Caudate nucleus (tissue), 63 donors: ENCODE measurements at places on chromosomes 16 and 17.

DNA sequence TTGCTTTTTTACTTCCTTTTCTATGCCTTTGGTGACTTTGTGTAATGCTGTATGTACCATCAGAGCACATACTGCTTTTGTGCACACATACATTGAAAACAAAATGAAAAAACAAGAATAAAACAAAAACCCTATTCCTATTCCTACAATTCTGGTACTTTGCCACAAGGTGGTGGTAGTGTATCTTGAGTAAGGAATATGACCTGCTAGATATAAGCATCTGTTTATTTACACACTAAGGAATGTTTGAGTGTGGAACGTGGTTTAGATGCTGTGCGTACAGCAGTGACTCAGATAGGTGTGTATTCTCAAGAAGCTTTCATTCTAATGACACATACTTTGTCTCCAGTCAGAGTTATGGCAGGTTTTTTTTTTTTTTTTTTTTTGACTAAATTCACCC, 606.2 kb downstream of the WWOX start:
- DNase-seq, result no peak

DNA sequence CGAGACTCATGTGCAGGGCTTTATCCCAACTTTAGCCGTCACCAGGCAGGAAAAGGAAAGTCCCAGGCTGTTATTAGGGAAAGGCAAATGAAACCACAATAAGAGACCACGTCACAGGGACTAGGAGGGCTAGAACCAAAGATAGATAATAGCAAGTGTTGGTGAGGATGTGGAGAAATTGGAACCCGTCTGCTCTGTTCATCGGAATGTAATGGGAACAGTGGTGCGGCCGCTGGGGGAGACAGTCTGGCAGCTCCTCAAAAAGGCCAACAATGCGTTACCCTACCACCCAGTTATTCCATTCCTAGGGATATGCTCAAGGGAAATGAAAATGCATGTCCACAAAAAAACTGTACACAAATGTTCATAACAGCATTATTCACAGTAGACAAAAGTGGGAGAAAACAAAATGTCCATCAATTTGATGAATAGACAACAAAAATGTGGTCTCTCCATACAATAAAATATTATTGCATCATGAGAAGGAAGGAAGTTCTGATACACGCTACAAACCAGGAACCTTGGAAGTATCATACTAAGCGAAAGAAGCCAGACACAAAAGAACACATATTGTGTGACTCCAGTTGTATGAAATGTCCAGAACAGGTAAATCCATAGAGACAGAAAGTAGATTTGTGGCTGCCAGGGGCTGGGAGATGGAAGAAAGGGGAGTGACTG, 19.5 kb upstream of the USP10 start:
- no peak for DNase-seq

GRCh38 chr16:15415511-15415985, 18.8 kb upstream of the BMERB1 start:
- no peak for DNase-seq

DNA sequence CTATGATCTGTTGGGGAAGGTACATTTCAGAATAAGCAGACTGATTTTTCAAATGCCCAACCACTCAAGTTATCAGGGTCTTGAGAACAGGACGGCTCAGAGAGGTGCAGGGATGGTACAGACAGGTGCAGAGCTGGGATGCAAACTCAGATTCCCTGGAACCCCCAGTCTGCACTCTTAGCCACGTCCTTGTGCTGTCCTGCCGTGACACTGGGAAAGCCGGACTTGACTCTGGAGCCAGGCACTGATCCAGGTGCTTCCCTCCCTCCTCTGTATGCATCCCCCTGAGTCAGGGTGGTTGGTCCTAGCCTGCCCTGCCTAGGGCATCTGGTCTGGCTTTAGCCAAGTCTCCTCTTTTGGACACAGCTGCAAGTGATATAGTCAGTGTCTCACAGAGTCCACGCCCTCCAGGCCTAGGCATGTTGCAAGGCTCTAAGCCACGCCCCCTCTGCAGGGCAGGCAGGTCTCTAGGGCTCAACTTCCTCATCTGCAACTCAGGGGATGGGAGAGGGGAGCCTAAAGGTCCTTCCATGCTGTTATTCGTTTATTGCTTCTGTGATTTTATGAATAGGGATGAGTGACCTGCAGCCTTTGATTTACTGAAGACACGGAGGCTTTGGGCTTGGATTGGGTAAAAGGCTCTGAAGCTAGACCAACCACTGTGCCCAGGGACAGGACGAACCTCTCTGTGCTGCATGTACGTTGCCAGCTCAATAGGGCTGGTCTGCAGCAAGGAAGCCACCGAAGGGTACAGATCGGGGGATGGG, 97.3 kb downstream of the SDK2 start:
- DNase-seq, result no peak

- DNase-seq, result no peak
These were observed 4.0 kb upstream of the LMF1 start for GRCh38 chr16:974611-975261.

DNA sequence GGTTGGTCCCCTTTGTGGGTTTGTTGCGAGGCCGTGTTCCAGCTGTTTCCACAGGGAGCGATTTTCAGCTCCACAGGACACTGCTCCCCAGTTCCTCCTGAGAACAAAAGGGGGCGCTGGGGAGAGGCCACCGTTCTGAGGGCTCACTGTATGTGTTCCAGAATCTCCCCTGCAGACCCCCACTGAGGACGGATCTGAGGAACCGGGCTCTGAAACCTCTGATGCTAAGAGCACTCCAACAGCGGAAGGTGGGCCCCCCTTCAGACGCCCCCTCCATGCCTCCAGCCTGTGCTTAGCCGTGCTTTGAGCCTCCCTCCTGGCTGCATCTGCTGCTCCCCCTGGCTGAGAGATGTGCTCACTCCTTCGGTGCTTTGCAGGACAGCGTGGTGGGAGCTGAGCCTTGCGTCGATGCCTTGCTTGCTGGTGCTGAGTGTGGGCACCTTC, 27.3 kb upstream of the STH start:
- no peak for DNase-seq

DNA sequence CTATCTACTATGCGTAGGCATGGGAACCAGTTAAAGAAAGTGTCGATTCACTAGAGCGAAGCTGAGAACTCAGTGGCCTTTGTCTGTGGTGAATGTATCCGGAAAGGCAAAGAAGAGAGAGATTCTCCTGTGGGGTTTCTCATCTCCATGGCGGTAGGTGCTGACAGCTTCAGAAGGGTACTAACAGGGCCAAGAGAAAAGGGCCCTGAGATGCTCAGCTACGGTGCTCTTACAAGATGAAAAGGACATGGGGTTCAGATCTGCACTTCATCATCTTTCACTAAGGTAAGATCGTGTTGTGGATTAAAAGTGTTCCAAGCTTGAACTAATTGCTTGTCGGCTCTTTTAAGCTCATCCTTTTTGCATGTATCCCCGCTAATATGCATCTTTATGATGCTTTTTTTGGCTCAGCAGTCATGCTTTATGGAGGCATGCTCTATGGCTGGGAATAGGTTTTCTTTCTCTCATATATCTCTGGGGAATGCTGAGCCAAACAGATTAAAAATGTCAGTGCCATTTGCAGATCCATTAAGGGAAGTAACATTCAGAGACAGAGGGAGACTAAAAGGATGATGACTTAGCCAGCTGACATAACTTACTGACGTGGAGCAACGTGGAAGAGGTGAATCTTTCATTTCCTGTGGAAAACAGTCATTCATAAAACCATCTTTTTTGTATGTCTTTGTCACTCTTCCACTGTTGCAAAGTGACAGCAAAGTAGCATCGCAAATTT, 29.9 kb downstream of the KCNJ16 start:
- no peak for DNase-seq

DNA sequence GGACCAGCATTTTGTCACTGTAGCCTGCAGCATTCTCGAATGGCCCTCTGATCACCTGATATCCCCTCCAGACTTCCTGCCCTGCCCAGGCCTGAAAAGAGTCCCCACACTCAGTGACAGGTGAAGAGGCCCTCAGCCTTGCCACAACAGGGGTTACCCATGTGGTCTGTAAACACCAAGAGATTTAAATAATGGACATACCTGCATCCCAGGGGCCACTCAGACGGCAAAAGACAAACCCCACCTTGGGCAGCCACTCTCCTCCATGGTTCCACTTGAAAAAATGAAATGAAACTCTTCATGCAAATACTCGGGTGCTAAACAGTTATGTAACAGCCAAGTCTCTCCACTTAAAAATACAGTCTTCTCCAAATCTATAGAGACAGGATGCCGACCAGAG, 22.9 kb upstream of the PECAM1 start:
- no peak for DNase-seq

DNA sequence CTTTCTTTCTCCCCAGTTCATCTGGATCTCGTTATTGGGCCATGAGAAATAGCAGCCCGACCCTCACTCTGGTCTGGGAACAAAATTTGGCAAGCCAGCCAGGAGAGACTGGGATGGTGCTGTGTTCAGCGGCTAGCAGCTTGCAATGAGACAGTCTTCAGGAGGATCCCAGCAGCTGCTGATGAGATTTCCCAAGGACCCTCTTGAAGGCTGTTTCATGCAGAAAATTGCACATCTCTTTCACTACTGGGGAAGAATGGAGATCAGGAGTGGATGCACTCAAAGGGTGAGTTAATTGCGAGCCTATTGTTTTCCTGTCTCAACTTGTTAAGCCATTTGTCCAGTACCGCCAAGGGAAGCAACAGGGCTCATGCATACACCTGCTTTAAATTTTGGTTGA, 5.5 kb upstream of the COIL start:
- DNase-seq, result no peak

DNA sequence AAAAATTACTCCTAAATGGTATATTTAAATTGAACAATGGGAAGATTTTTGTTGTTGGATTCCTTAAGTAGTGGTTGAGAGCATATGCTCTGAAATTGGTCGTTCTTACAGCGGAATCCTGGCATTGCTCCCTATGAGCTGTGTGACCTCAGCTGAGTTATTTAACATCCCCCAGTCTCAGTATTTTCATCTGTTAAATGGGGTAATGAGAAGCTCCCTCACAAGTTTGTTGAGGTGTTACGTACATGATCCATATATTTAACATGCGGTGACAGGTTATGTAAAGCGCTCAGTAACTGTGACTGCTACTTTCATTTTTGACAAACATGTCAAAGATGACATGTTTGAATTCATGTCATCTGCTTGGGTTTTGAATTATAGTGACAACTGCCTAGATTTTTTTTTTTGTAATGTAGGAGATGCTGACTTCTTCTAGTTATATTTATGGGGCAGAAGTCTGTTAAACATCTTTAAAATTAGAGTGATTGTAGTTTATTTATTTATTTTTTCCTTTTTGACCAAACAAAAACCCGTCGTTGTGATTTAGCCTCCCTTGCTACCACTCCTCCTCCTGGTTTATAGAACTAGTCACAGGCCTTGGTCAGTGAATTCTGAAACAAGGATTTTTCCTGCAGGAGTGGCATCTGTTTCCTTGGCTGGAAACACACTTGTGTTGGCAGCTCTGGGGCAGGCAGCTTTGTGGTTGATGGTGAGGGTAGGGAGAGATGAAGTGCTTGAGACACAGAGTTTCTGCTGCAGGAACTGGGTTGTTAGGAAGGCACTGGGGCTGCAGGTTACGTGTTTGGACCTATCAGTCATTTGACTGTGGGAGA, 268.8 kb downstream of the SNX29 start:
- no peak for DNase-seq

- DNase-seq, result no peak
These were observed 8.2 kb upstream of the TBKBP1 start for GRCh38 chr17:47685556-47686275.

DNA sequence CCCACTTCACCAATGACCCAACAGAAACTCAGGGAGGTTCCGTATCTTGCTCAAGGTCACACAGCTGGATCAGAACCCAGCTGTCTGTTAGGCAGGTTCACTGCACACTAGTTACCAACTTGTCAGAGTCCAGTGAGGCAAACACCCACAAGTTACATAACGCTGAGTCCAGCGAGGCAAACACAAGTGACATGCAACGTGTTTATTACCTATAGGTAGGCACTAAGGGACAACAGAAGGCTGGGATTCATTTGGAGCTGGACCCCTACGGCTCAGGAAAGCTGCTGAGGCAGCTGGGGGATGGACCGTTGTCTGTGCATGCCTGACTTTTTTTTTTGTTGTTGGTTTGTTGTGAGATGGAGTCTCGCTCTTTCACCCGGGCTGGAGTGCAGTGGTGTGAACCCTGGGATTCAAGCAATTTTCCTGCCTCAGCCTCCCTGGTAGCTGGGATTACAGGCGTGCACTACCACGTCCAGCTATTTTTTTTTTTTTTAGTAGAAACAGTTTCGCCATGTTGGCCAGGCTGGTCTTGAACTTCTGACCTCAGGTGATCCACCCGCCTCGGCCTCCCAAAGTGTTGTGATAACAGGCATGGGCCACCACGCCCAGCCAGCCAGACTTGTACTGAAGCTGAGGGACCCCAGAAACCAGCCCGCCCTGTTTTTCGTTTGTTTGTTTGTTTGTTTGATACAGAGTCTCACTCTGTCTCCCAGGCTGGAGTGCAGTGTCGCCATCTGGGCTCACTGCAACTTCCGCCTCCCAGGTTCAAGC, 1.9 kb upstream of the RSAD1 start:
- DNase-seq, result no peak

- DNase-seq, result no peak
These were observed 115.6 kb upstream of the SDK2 start for GRCh38 chr17:73759734-73760438.

GRCh38 chr16:11208916-11209665, 46.9 kb downstream of the SOCS1 start:
- DNase-seq, result no peak

DNA sequence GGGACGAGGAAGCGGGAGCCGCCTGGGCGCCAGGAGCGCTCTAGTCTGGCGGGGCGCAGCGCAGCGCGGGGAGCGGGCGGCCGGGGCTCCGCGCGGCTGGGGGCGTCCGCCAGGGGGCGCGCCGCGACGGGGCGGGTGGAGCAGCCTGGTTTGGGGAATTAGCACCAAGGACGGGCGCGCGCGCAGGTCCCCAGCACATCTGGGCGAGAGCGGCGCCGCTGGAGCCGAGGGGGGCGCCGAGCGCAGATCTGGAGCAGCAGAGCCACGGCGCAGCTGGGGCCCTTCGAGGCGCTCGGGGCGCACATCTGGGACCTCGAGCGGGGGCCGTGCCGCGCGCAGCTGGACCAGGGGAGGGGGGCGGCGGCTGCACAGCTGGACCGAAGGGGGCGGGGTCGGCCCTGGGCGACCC, at the start of gene NXPH3:
Gene NXPH3 (plus strand): TSS at position 193 of the 409 bp plus-strand sequence. CDS start 349 bp downstream, outside the sequence.
- DNase-seq, result no peak

GRCh38 chr17:13420878-13421277, 180.9 kb downstream of the HS3ST3A1 start:
- no peak for DNase-seq

GRCh38 chr17:57142925-57143324, 57.9 kb downstream of the AKAP1 start:
- no peak for DNase-seq

DNA sequence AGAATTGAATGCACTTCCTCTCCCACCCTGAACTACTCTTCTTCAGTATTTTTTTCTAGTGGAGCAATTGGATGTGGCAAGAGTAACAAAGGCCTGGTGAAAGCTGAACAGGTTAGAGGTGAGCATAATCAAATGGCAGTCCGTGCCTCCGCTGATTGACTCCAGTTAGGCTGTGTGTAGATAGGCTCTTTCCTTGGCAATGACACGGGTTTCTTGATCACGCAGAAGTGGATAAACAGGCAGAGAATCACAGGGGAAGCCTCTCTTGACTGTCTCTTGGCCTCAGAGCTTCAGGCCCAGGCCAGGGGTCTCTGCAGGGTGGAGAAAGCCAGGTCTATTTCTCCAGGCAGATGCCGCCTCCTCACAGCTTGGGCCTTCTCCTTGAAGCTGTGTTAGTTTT, 4.2 kb downstream of the CD300LB start:
- no peak for DNase-seq
